ENCODE measurements at places on chromosomes 2 and 18.

GRCh38 chr2:47346-47725 is 1.0 kb upstream of the FAM110C start:
- DNase-seq, result no peak
- no peaks in the 10 kb centered on the region for H3K27me3 ChIP-seq

GRCh38 chr2:158228943-158229508 is 127.3 kb downstream of the UPP2 start:
- H3K27me3 ChIP-seq, result 0 out of 2 replicates have a peak, but pooled peaks cover 3% of the 10 kb centered on the region
- H3K27ac ChIP-seq, result no peak overlapping the region
- H3K4me1 ChIP-seq, result peaks cover 5% of the 10 kb centered on the region
- DNase-seq, result no peak
- no peak overlapping the region for H3K4me3 ChIP-seq

GRCh38 chr18:59067873-59068272 is 71.8 kb upstream of the SEC11C start:
- no peak for DNase-seq
- no peaks in the 10 kb centered on the region for H3K27me3 ChIP-seq
- no peaks in the 10 kb centered on the region for H3K36me3 ChIP-seq
- H3K27ac ChIP-seq, result no peak overlapping the region

DNA sequence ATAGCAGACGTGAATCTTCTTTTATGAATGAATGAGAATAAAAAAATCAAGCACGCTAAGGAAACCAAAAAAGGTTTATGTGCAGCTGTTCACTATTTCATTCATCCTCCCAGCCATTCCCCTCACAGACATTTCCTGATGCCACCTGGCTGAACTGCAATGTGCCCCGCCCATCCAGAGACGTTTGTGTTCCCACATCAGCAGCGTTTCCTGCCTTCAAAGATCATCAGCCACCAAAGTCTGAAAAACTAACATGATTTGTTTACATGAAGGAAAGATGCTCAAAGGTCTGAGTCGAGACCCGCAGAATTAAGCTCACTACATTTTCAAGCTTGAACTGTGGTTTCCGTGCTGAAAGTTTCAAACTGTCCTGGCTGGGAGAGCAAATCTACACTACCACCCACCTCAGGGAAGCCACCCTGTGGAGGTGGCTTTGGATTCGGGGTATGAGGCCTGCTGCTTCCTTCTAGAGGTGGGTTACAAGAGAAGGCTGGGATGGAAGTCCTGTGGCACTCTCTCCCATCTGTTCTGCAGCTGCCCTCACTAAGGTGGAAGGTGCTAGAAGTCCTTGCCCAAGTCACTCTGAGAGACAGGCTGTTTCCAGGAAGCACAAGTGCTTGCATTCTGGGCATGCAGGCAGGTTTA is 201.3 kb upstream of the OSR1 start:
- no peak for DNase-seq
- H3K27ac ChIP-seq, result no peak overlapping the region
- H3K27me3 ChIP-seq, result peaks cover 16% of the 10 kb centered on the region
- no peaks in the 10 kb centered on the region for H3K36me3 ChIP-seq
- H3K4me3 ChIP-seq, result no peak overlapping the region
